ENCODE measurements at places on chromosomes 11 and 22.

GRCh38 chr11:115217726-115218311 is 286.4 kb downstream of the CADM1 start:
- no peak for DNase-seq

GRCh38 chr11:95335989-95336388 is 105.0 kb upstream of the SESN3 start:
- no peak for DNase-seq

DNA sequence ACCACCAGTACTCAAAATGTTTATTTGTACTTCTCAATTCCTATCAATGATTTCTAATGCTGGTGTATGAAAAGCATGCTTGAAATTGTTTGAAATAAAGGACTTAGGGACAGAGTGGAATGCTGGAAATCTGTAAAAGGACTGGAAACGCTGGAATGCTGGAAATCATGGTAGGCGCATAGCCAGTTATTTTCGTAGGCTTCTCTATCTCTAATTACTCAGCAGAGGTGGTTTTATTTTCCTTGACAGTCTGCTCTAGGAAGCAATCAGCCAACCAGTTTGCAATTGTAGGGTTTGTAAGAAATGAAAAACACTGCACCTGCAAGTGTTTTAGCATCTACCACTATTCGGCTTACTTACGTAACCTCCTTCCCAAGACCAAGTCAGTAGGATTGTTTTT is 788 bp downstream of the LIN7C start:
- no peak for DNase-seq

DNA sequence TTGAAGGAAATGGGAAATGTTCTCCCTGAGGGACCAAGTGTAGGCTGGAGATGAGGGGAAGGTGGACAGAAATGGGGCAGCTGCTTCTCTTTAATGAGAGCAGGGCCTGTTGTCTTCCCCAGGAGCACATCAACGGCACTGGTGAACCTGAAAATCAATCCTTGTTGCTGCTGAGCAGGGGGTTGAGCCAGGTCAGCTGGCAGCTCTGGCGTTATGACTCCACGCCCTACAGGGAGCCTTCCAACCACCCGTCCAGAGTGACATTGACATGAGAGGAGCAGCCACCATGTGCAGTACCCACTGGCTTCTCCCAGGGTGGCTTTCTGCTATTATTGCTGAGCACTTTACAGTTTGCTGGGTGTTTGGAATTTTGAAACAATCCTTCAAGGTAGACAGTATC is 116.9 kb upstream of the LDLRAD3 start:
- no peak for DNase-seq

DNA sequence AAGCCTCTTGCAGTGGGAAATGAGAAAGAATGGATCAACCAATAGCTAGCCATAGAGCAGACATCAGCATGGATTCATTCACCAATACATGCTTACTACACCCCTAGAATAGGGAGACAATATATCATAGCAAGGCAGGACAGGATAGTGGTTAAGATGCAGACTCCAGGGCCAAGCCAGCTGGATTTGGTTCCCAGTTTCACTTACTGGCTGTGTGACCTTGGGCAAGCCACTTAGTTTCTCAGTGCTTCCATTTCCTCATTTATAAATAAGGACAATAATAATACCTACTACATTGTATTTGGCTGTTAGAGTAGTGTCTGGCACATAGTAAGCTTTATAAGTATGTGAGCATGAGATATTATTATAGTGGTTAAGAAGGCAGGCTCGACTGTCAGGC is 7.1 kb downstream of the DCHS1 start:
- no peak for DNase-seq

- DNase-seq: no peak
Measured at GRCh38 chr11:74717221-74717969, 13.8 kb downstream of the CHRDL2 start.

GRCh38 chr22:25420471-25420924 is 144.0 kb upstream of the GRK3 start:
- no peak for DNase-seq

DNA sequence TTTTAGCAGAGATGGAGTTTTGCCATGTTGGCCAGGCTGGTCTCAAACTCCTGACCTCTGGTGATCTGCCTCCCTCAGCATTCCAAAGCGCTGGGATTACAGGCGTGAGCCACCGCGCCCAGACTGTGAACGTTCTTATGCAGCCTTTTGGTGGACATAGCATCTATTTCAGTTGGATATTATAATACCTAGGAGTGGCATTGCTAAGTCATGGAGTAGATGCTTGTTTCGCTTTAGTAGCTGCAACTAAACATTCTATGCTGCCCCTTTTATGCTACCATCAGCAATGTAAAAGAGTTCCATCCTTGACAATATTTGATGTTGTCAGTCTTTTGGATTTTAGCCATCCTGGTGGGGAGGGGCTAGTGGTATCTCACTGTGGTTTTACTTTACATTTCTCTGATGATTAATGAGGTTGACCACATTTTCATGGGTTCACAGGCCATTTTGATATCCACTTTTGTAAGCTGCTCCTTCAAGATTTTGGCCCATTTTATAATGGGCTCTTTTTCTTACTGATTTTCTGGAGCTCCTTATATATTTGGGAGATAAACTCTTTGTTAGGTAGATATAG is 16.5 kb upstream of the APOBEC3A start:
- no peak for DNase-seq

DNA sequence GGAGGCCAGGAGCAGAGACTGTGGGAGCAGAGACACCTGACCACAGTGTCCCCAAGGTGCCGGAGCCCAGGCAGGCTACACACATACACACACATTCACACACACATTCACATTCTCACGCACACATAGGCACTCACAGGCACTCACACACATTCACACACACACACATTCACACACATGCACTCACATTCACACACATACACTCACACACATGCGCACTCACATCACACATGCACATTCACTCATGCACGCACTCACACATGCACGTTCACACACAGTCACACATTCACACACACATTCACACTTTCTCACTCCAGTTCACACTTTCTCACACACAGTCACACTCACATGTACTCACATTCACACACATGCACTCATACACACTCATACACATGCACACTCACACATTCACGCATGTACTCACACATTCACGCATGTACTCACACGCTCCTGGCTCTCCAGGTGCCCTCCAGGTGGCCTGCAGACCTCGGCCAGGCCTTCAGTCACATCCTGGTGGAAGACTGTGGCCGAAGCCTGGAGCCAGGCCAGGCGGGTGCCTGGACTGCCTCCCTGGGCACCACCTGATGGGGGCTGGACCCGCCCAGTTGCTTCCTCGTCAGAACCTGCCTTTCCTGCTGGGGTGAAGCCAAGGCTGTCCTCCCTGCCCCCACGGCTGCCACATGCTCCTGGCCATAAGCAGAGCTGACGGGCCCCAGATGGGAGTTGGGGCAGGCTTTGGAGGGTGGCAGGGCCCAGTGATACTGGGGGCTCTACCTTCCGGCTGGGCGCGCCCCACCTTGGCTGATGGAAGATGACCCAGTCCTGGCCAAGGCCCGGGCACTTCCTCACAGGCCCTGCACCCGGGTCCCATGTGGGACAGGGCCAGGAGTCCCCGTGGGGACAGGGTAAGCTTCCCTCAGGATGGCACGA is 89.5 kb downstream of the WNT7B start:
- DNase-seq: no peak

- no peak for DNase-seq
Measured at GRCh38 chr11:14748090-14748489, 104.5 kb downstream of the PDE3B start.

GRCh38 chr22:36084717-36085116 is 56.1 kb upstream of the RBFOX2 start:
- DNase-seq: no peak

DNA sequence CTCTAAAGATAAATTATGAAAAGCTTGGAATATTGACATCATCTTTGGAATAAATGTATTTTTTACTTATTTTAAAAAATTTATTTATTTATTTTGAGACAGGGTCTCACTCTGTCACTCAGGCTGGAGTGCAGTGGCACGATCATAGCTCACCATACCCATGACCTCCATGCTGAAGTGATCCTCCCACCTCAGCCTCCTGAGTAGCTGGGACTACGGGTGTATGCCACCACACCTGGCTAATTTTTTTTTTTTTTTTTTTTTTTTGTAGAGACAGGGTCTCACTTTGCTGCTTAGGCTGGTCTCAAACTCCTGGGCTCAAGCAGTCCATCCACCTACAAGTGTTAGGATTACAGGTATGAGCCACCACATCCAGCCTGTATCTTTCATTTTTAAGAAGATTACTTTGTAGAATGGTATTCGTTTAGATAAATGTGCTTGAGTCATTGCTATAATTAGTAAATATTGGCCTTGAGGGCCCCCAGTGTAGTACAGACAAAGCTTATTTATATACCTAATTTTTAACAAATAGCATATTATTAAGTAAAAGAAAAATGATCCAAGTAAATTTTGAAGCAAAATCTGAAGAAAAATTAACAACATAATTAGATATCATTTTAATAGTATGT is 8.5 kb downstream of the SWAP70 start:
- no peak for DNase-seq

DNA sequence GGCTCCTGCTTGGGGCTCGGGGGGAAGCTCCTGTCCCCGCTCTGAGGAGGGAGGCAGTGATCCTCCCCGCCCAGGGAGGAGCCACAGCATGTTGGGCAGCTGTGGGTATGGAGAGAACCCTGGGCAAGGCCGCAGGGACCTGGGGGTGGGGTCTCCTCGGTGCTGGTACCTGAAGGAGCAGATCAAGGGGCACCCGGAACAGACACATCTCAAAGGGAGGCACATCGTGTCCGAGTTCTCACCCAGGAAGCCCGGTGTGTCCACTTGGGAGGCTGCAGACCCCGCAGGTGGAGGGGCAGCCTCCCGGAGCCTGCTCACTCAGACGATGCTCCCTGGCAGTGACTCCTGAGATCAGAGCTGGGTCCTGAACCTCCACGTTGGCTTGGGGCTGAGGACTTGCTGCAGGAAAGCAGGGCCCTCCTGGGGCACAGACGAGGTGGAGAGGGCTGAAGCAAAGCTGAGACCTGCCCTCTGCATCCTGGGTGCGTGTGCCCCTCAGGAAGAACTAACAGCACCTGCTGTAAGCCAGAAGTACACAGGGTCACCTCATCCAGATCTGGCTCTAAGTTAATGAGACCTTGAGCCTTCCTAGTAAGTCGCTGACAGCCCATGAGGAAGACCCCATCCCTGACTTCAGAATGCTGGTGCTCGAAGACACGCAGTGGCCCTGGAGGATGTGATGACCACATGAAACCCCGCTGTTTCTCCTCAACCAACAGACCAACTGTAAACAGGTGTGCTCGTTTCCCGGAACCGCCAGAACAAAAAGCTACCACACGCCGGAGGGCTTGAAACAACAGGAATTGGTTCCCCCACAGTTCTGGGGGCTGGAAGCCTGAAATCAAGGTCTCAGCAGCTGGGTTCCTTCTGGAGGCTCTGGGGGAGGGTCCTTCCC is 5.9 kb upstream of the OSBPL5 start:
- DNase-seq: no peak

GRCh38 chr11:28704801-28705200 is 596.6 kb downstream of the METTL15 start:
- no peak for DNase-seq

DNA sequence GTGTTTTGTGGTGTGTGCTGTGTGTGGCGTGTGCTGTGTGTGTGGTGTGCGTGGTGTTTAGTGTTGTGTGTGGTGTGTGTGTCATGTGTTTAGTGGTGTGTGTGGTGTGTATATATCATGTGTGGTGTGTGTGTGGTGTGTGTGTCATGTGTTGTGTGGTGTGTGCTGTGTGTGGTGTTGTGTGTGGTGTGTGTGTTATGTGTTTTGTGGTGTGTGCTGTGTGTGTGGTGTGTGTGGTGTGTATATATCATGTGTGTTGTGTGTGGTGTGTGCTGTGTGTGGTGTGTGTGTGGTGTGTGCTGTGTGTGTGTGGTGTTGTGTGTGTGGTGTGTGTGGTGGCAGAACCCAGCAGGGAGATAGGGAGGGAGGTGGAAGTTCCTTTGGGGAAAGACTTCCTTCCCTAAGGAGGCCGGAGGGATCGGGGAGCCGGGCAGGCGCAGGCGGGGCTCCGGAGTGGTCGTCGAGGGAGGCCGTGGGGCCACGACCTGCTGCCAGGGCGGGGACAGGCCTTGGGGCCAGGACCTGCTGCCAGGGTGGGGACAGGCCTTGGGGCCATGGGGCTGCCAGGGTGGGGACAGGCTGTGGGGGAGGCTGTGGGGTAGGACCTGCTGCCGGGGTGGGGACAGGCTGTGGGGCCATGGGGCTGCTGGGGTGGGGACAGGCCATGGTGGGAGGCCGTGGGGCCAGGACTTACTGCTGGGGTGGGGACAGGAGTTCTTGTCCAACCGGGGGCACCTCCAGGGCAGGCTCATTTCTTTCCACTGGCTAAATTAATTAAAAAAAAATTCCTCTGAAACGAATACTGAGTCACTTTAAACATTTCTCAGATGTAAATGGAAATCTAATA is 15.2 kb downstream of the PIM3 start:
- DNase-seq: peak; percentile 30

DNA sequence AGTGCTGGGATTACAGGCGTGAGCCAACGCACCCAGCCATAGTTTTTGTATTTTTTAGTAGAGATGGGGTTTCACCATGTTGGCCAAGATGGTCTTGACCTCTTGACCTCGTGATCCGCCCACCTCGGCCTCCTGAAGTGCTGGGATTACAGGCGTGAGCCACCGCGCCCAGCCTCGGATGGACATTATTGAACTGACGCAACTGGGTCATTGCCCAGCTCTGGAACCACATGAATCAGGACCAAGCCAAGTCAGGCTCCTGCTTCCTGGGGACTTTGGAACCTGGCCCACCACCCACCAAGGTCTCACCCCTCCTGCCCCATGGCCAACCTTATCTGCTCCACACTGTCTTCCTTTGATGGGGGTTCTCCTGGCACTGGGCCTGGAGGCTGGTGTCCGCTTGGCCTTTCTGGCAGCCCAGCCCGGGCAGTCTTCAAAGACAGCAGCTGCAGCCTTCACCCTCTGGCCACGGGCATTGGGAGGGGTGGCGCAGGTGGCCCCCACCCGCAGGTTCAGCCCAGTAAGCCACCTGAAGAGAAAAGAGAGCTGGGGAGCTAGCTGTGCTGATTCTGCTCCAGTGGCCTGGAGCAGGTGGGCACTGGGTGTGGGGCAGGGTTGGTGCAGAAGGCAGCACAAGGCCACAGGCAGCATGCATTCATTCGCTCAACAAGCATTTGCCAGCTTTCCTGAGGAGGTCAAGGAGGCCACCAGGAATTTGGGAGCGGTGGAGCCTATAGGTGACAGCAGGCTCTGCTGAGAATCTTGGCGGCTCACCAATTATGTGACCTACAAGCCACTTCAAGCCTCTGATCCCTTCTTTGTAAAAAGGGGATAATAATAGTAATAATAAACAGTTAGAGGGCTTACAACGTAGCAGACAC is 5.7 kb downstream of the CHADL start:
- DNase-seq: no peak

- no peak for DNase-seq
Measured at GRCh38 chr11:92048415-92048814, 176.2 kb upstream of the FAT3 start.

GRCh38 chr11:95095858-95096587 is 6.4 kb downstream of the ENDOD1 start:
- no peak for DNase-seq

- no peak for DNase-seq
Measured at GRCh38 chr22:20937031-20937793, 20.0 kb downstream of the CRKL start.

GRCh38 chr22:36237462-36238372 is 1.6 kb downstream of the APOL2 start:
- no peak for DNase-seq
